ENCODE measurements at places on chromosomes 4 and X.
A peak's percentile ranks its signal among the peaks of the same experiment; 100 is the strongest.

- no peak for DNase-seq
Observed at GRCh38 chrX:143580266-143580665, 55.6 kb downstream of the SLITRK4 start.

DNA sequence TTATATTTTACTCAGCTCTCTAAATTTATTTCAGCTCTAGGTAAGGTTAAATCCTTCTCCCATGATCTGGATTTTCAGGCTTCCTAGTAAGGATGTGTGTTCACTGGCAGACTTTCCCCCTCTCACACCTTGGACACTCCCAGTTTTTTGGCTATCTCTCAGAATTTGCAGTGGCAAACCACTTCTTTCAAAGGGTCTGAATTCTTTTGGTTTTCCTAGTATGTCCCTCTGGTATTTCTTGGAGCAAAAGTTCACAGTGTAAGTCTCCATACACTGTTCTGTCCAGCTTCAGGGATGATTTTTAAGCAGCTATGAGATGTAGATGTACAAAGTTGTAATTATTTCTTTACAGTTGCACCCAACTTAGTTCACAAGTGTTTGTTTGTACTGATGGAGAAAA is 653.8 kb upstream of the GALNT7 start:
- no peak for DNase-seq

- DNase-seq = no peak
Observed at GRCh38 chr4:54006755-54007154, 57.6 kb downstream of the CHIC2 start.

DNA sequence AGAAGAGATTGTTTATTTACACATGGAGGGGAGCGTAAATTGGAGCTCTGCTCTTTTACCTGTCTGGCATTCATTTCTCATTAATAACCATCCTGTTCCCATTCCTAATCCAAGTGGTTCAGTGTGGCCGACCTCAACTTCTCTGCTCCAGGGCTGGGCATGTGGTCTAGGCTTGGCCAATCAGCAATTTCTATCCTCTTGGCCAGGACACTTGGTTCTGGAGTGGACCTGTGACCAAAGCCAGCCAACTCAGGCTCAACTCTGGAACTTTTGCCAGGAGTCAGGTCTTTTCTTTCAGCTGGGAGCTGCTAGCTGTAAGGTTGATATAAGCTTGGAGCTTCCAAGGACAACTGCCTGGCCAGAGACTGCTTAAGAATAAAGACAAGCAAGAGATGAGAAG is 15.6 kb upstream of the RASL11B start:
- DNase-seq = no peak

- DNase-seq = no peak
Observed at GRCh38 chrX:124737771-124738170, 391.4 kb downstream of the SH2D1A start.

DNA sequence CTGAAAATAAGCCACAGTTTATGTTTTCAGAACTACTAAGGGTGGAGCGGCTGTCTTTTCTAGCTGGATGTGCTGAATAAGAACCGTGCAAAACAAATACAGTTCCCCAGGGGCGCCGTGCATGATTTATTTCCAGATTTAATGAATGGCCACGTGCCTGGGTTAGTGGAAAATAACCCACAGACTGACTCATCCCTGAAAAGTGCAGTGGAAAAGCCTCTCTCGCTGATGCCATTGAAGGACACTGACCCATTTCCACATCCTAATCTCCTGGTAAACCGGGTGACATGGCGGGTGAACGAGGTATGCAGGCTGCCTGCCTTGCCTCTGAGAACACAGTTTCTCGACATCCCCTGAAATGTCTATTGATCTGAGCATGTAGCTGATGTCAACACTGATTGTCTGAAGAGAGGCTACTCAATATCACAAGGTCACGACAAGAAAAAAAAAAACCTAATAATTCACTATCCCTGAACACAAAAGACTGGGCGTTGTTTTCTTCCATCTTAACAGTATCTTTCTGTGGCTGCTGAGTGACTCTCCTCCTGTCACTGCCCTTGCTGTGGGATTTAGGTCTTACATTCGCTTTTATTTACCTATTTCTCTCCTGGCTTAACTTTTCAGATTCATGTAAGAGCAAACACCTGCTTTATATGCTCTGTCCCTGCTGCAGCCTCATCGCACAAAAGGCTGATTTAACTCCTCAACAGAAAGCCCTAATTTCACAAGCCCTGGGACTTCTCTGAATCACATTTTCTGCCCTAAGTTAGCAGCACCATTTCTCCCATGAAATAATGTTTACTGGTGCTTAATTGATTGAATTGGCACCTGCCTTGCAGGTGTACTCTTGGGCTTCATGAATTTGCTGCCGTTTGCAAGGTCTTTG is 76.9 kb upstream of the SCOC start:
- no peak for DNase-seq

DNA sequence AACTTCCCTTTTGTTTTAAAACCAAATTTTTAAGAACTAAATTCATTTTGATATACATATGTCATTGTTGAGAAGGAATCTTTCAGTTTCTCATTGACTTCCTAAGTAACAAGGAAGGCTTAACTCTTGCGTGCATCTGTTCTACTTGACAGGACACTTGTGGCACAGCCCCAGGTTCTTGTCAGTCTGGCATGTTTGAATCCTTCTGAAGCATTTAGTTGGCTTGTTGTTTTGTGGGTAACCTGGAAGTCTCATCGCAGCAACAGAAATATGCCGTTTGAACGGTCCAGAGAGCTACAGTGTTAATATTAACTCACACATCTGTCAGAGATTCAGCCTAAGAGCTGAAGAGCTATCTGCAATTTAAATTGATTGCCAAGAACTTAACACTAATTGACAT is 76.0 kb downstream of the GLRA3 start:
- DNase-seq = no peak

DNA sequence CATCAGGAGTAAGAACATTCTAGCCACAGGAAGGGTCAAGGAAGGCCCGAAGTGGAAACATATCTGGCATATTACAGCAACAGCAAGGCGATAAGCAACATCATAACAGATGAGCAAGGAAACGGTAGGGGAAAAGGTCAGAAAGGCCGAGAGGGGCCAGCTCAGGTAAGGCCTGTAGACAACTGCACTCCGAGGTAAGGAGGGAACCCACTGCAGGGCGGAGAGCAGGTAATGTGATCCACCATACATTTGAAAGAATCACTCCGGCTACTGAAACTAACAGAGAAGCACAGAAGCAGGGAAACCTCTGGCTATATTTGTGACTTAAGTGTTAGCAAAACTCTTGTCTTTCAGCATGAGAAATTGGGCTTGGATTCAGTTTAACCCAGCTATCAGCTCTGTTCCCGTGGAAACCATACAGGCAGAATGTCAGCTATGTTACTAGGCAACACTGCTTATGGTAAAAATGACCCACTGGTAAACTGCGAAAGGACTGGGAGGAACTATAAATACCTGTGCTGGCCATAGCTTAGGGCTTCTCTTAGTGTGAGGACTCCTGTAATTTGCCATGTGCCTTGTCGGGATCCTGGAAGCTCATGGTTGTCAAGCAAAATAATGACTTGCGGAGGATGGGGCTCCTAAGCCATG is 31.0 kb downstream of the FRYL start:
- DNase-seq = no peak

- DNase-seq = no peak
Observed at GRCh38 chrX:55640854-55641253, 17.7 kb downstream of the FOXR2 start.

GRCh38 chr4:38278255-38278654 is 318.1 kb downstream of the PTTG2 start:
- no peak for DNase-seq

- no peak for DNase-seq
Observed at GRCh38 chrX:50874876-50875275, 35.7 kb upstream of the BMP15 start.

DNA sequence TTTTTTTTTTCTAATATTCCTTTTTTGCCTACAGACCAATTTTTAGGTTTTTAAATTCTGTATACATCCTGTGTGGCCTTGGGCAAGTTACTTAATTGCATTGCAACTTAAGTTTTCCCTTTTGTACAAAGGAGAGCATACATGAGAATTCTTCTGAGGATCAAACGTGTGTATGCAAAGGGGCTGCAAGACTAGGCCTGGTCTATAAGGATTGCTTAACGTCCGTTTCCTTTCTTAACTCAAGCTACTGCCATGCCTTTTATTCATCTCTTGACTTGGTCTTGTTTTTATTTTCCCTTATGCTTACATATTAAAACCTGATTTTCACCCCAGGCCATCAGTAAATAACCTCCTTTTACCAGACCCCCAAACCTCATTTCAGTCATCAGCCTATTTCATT is 13.6 kb downstream of the RBPJ start:
- DNase-seq = no peak

- peak; percentile 25 for DNase-seq
Observed at GRCh38 chrX:153818571-153819383, 11.6 kb downstream of the PDZD4 start.

- DNase-seq = no peak
Observed at GRCh38 chrX:6757631-6758030, 222.7 kb upstream of the VCX3A start.

- DNase-seq = no peak
Observed at GRCh38 chrX:153732401-153732800, 7.7 kb downstream of the ABCD1 start.

GRCh38 chr4:8129136-8129535 is 29.5 kb downstream of the ABLIM2 start:
- no peak for DNase-seq

GRCh38 chr4:169612871-169613859 is 782 bp upstream of the NEK1 start:
- no peak for DNase-seq

- DNase-seq = peak; percentile 59
Observed at GRCh38 chrX:53088136-53088974, 5.6 kb upstream of the KANTR start.

DNA sequence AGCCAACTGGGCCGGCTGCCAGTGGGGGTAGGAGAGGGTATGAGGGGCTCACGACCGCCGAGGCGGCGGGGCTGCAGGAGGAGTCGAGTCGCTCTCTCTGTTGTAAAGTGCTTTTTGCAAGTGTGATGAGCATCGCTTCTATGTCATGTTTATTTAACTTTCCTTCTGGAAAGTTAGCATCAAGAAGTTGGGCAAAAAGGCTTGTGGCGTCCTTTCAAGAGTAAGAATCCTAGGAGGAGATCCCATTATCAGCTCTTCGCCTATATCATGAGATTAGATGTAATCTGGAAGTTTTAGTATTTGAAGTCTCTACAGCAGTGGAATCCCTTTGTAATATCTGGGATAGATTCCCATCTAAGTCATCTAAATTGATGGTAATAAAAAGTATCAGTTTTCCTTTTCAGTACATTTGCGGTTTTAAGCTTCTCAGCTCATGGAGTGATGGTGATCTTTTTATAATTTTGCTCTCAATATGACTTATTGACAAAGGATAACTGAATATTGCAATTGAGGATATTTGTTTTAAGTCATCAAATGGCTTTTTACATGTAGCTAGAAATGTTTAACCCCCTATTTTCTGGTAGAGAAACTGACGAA is 1.7 kb downstream of the GALNT7 start:
- no peak for DNase-seq

DNA sequence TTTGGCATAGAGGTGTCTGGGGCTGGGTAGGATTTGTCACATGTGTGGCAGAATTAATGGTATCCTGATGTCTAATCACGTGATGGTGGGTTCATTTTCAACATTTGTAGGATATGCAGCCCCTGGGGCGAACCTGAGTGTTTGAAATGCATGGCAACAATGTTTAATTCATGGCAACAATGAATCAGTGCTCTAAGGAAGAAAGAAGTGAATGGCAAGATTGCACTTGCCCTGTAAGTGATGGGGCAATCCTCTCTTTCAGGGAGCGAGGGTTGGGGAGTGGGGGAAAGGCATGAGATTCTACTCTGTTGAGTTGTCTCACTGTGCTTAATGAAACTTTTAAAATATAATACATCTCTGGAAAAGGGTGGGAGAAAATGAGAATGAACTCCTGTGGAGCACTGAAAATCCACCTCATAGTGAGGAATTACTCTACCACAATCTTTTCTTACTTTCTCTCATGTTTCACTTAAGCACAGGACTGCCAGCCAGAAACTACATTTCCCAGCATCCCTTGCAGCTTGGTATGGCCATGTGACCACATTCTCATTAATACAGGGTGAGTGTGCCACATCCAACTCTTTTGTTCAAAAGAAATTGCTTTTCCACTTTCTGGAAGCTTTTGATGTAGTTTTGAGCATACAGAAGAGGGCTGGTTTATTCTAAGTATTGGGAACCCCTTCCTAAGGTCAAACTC is 64.0 kb upstream of the PGM2 start:
- DNase-seq = no peak

GRCh38 chr4:186806679-186807421 is 83.2 kb upstream of the FAT1 start:
- DNase-seq = no peak

GRCh38 chr4:165293061-165293460 is 34.4 kb upstream of the MSMO1 start:
- DNase-seq = no peak

DNA sequence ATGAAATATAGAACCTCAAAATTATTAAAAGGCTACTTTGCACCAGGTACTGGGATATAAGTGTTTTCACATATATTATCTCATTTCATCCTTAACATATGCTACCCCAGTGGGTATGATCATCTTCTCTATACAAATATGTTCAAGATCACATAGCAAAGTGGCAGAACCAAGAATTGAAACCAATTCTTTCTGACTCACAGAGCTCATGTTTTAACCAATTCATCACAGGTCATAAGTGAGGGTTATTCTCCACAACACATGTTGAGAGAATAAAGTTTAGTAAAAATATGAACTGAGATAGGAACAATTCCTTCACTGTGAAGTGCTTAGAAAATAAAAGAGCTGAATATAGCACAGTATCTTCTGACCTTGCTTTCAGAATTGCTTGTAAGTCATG is 442.9 kb upstream of the RASGEF1B start:
- DNase-seq = no peak

- DNase-seq = no peak
Observed at GRCh38 chr4:78296261-78296660, 239.1 kb downstream of the FRAS1 start.

DNA sequence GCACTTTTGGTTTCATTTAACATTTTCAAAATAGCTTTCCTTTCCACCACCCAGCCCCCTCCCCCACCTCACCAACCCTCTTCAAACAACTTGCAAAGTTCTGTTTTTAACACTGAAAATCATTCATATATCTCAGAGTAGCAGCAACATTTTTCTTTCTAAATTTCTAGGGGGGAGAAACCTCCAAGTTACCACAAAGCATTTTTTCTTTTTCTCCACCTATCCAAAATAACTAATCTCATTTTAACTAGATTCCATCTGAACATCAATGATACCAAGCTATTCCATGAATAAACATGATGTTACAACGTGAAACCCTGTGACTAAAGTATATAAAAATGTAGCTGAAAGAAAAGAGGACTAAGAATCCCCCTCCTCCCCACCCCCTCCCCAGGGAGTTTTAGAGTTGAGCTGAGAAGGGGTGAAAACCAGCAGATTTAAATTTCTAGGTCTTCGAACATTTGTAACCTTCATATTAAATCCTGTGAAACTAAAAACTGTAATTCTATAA is 5.2 kb downstream of the LDB2 start:
- no peak for DNase-seq

DNA sequence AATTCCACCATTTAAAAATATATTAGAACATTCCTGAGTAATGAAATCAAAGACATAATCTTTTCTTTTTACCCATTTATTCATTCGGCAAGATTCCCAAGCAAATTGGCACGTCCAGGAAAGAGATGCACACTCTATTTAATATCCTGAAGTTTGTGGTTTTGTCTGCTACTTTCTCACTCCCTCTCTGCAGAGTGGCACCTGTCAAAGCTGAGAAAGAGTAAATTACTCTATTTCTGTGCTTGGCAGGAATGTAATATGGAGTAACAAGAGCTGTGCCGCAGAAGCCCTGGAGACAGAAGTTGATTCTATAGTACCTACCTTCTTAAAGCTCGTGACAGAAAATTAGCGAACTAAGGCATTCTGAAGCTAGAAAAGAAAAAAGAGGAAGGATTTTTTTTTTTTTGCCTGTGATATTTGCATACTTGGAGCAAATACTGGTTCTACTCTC is 5.5 kb downstream of the GSTCD start:
- DNase-seq = no peak
